CD4-positive, alpha-beta T cell treated with Interferon alpha-2 for 1 hour (primary cell): ENCODE measurements at places on chromosomes 1 and 21.
A peak's percentile ranks its signal among the peaks of the same experiment; 100 is the strongest.

DNA sequence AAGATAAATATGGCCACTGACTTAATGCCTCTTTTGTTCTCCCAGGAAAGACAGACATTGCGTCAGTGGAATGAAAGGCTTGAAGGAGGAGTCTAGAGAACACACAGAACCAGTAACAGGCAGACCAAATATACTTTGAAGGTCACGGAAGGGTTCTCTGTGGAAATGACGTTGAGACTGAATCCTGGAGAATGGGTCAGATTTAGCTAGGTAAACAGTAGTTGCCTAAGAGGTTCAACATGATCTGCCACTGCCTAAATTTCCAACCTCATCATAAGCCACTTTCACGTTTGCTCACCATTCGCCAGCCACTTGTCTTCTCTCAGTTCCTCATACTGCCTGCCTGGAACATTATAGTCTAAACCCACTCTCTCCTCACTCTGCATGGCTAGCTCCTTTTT is 20.5 kb downstream of the PLA2G4A start:
- DNase-seq: no peak

GRCh38 chr1:230255116-230255515 is 171.0 kb downstream of the PGBD5 start:
- DNase-seq: no peak

- DNase-seq: no peak
These were observed 46.5 kb downstream of the ELK4 start for GRCh38 chr1:205585169-205585834.

GRCh38 chr21:34887725-34888568 is 161.2 kb downstream of the RUNX1 start:
- peak; percentile 83 for DNase-seq
